ENCODE measurements at places on chromosomes 2 and 18. TPM values are rescaled to one million over a fixed set of nuclear protein-coding genes. Genes with fewer than 3 reads are reported as not detected.

Gene NXPH2
- not detected for total RNA-seq

DNA sequence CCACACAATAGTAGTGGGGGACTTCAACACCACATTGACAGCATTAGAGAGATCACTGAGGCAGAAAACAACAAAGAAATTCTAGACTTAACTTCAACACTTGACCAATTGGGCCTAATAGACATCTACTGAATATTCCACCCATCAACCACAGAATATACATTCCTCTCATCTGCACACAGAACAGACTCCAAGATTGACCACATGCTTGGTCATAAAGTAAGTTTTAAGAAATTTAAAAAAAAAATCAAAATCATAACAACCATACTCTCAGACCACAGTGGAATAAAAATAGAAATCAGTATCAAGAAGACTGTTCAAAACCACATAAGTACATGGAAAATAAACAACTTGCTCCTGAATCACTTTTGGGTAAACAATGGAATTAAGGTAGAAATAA lies 9.0 kb upstream of the FLACC1 start:
- DNase-seq, result no peak
- peaks cover 38% of the 10 kb centered on the region for H3K36me3 ChIP-seq
- H3K4me3 ChIP-seq, result no peak overlapping the region
- no peak overlapping the region for H3K27ac ChIP-seq
- H3K27me3 ChIP-seq, result no peaks in the 10 kb centered on the region

Gene FAM110C
- 0.10 TPM for total RNA-seq

DNA sequence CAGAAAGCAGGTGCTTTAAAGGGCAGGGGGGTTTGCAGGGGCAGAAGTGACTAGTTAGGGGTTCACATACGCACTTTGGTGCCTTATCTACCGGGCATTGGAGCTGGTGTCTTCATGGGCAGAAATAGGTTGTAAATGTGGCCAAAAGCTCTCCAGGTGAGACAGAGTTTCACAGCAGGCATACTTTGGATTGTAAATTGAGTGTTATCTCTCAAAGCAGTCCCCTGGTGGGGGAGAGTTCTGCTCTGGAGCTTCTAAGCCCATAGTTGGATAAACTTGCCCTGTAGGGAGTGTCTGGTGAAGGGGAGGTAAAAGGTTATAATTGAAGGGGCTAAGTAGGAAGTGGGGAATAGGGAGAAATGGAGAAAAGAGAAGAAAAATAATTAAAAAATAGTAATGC lies 43.1 kb downstream of the COL4A3 start:
- no peaks in the 10 kb centered on the region for H3K4me1 ChIP-seq
- H3K27me3 ChIP-seq, result peaks cover 15% of the 10 kb centered on the region
- H3K4me3 ChIP-seq, result no peak overlapping the region
- H3K27ac ChIP-seq, result no peak overlapping the region
- DNase-seq, result no peak

Gene SCN9A
- not detected for total RNA-seq

DNA sequence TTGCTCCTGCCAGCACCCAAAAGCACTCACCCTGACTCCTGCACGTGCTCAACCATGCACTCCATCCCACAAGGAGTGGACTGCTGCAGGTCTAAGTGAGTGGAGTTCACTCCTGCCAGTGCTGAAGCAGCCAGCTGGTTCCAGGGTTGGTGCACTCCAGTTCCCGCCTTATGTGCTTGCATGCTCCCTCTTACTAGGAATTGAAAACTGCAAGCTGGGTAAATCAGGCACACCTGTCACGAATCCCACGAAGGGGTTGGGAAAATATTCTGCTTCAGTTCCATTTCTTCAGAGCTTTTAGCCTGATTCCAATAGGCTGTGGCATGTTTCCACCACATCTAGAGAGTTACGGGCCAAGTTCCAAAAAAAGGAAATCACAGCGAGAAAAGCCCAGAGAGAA lies 1365.5 kb upstream of the CHAC2 start:
- H3K4me1 ChIP-seq, result no peaks in the 10 kb centered on the region
- H3K4me3 ChIP-seq, result no peak overlapping the region
- no peak for DNase-seq
- no peaks in the 10 kb centered on the region for H3K36me3 ChIP-seq
- H3K27me3 ChIP-seq, result no peaks in the 10 kb centered on the region
- H3K27ac ChIP-seq, result no peak overlapping the region

GRCh38 chr18:59633961-59634485 lies 63.2 kb downstream of the CCBE1 start:
- H3K27me3 ChIP-seq, result no peaks in the 10 kb centered on the region
- H3K4me3 ChIP-seq, result no peak overlapping the region
- no peaks in the 10 kb centered on the region for H3K36me3 ChIP-seq
- no peak overlapping the region for H3K27ac ChIP-seq
- no peaks in the 10 kb centered on the region for H3K4me1 ChIP-seq

GRCh38 chr2:56582570-56582969 lies 398.8 kb downstream of the CCDC85A start:
- no peaks in the 10 kb centered on the region for H3K36me3 ChIP-seq
- DNase-seq, result no peak
- no peaks in the 10 kb centered on the region for H3K27me3 ChIP-seq
- H3K4me3 ChIP-seq, result no peak overlapping the region

GRCh38 chr18:42578792-42579191 lies 536.7 kb downstream of the RIT2 start:
- no peaks in the 10 kb centered on the region for H3K36me3 ChIP-seq
- no peak for DNase-seq
- H3K4me1 ChIP-seq, result no peaks in the 10 kb centered on the region
- H3K27me3 ChIP-seq, result no peaks in the 10 kb centered on the region

Gene PER2
- 7.1 TPM for total RNA-seq

Gene ZBTB7C
- not detected for total RNA-seq

GRCh38 chr2:32838949-32839348 lies 107.8 kb upstream of the LTBP1 start:
- no peaks in the 10 kb centered on the region for H3K27me3 ChIP-seq
- H3K27ac ChIP-seq, result no peak overlapping the region
- no peaks in the 10 kb centered on the region for H3K36me3 ChIP-seq
- no peaks in the 10 kb centered on the region for H3K4me1 ChIP-seq
- H3K4me3 ChIP-seq, result no peak overlapping the region

DNA sequence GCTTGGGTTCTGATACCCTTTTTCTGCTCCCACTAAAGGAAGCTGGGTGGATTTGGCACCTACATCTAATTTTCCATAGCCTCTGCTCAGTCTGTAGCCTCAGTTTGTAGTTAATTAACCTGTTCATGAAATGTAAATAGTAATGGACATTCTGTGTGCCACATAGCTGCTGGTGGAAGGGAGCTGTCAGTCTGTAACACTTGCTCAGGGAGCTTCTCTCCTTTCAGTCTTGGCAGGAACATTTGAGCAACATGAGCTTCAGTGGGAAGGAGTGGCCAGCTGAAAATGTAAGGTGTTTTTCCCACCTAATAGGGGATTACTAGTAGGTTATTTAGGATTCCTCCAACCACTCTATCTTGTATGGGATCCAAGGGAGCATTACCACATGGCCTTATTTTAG lies 203.4 kb downstream of the ASXL3 start:
- H3K4me1 ChIP-seq, result no peaks in the 10 kb centered on the region
- H3K27me3 ChIP-seq, result peaks cover 3% of the 10 kb centered on the region
- no peak overlapping the region for H3K27ac ChIP-seq
- H3K36me3 ChIP-seq, result no peaks in the 10 kb centered on the region

All from activated naive CD4-positive, alpha-beta T cell treated with anti-CD3 and anti-CD28 coated beads for 36 hours (primary cell).